HT1080 (cell line): ENCODE measurements at places on chromosomes 3 and 15. TPM values are rescaled to one million over a fixed set of nuclear protein-coding genes. Genes with fewer than 3 reads are reported as not detected.

DNA sequence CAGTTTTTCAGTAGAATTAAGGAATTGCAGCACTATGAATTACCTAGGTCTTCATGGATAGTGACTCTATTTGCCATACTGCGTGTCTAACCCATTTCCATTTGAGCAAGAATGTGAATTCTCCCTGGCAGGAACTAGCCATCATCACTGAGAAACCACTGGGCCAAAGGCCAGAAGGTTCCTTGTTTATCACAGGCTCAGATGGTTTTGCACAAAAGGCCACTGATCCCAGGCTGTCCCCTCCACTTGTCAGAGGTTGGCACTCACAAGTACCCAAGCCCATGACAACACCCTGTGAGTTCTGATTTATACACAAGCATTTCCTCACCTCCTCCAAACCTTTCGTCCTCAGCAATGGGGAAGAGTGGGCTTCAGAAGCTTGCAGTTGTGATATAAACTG, 131.8 kb downstream of the FOXB1 start:
- DNase-seq, result no peak

DNA sequence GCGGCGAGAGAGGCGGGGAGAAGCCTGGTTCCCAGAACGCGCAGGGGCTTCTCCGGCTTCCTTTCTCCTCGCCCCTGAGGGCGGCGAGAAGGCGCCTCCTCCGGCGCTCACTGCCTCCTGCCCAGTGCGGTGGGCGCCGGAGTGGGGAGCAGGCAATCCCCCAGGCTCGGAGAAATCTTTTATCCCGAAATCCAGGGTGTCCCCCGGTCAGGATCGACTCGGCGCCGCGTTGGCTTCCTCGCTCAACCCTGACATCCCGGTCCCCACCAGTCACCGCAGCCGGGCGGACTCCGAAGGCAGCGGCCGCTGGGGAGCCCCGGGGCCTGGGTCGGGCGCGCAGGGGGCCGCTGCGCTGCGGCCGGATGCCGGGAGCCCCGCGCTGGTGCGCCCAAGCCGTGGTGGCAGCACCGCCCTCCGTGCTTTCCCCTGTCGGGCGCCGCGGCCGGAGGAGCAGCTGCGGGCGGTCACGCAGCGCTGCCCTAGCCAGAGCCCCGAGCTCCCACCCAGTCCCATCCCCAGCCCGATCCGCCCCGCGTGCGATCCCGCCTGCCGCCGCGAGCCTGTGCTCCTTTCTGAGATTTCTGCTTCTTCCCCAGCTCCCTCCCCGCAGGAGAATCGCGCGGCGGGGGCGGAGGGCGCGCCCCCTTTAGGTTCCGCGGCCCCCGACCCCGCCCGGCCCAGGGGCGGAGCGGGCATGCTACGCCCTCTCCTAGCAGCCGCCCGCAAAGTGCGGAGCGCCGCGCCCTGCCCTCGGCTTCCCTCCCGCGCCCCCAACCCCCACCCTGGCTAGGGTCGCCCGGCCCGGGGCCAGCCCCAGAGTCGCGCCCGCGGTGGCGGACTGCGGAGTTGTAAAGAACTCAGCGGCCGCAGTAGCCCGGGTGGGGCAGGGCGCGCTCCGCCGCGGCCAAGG, 683 bp upstream of the CACNA2D3 start:
- no peak for DNase-seq

SMARCC1 gene
- 45.3 and 53.2 TPM in 2 replicates for total RNA-seq

DNA sequence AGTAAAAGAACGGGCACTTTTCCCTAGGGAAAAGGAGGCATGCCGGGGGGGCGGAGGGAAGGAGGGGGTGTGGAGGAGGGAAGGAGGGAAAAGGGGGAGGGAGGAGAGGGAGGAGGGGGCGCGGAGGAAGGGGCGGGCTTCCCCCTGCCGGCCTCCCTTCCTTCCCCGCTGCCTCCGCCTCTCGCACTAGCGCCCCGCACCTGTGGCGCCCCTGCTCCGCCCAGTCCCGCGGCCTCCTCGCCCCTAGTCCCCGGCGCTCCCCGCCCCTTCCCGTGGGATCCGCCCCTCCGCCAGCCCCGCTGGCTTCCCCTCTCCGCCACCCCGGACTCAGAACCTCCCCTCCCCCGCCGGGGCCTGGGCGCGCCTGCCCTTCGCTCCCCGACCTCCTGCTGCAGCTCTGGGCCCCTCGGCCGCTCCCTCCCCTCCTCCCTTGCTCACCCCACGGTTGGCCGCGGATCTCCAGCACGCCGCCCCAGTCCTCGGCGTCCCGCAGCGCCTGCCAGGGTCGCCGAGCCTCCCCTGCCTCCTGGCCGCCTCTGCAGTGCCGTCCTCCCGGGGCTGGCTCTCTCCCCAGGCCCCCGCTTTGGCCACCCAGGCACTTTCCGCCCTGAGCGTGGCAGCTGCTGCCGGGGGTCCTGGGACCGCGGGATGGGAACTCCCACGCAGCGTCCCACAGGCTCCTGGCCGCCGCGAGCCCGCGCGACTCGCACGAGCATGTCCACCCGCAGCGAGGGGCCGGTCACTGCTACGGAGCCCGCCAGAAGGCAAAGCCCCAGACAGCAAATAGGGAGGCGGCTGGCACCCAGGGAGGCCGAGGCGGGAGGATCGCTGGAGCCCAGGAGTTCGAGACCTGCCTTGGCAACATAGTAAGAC, 147.4 kb downstream of the TJP1 start:
- DNase-seq, result peak; percentile 40

- DNase-seq, result no peak
These were observed 135.3 kb downstream of the RPL22L1 start for GRCh38 chr3:170734735-170735065.

DNA sequence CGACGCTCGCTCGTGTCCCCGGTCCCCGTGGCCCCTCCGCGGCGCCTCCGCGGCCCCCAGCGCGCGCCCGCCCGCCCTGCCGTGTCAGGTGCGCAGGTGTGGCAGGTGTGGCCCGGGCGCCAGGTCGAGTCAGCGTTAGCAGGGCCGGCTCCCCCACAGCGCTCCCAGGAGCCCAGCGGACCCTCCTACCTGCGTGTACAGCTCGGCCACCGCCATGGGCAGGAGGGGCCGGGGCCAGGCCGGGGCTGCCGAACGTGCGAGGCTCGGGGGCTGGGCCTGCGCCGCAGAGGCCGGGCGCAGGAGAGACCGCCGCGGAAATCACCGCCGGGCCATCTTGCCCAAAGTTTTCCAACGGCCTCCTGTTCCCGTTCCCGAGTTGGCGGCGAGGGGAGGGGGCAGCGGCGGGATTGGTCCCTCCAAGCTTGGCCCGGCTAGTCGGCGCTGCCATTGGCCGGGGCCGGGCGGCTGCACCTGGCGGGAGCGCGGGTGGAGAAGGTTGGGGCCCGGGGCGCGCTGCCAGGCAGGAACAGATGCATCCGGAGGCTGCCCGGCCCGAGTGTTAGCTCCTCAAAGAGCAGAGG, at the start of gene MYO5C:
Gene MYO5C, minus strand, starts transcription at position 384 of the 581 bp plus-strand sequence. Its CDS starts 168 bp downstream, at position 216.
- no peak for DNase-seq

DNA sequence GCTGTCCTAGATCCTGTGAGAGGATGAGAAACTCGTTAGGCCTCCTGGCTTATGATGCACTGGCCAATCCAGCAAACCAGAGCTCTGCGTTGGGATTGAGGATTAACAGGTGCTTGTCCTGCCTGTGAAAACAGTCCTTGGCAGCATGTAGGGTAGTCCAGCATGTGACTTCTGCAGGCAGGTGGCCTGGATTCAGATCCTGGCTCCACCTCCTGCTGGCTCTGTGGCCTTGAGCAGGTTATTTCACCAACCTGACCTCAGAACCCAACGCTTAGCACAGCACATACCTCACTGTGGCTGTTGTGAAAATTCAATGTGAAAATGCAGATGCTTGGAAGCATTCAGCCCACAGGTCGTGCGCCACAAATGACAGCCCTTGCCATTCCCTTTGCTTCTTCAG, 33.6 kb downstream of the PLA2G4D start:
- no peak for DNase-seq

DNA sequence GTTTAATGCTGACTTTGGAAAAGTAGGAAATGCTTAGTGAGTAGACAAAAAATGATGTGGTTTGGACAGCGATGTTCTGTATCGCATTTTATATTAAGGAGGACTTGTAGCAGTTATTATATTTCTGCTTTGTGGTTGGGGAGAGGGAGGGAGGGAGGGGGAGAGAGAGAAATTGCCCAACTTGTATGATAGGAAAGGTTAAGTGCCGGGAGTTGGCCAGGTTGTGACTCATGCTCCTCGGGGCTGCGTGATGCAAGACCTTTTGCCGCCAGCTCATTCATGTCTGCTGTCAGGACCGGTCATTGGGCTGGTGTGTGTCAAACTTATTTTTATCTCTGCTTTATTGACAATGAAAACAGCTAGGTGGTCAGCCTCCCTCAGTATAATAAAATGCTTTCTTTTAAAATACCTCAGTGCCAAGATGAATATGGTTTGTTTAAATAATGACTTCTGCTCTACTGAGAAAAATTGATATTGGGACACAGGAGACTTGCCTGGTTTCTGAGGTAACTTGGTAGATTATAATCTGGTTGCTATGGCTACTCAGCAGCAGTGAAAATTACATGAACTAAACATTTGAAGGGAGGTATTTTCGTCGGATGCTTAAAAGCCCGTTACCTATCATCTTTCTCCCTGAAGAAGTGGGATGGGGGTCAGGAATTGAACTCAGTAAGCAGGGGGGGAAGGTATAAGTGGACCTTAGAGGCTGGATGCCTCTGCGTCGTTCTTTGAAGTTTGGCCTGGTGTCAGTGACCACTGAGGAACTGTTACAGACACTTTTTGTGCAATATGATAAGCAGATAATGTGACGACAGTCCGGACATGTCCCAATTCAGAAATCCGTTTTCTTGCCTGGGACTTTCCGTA, 90.7 kb downstream of the FNDC3B start:
- peak; percentile 100 for DNase-seq

- DNase-seq, result no peak
These were observed 155.4 kb upstream of the GOLGA6L4 start for GRCh38 chr15:84079885-84080777.

KCNAB1 gene
- total RNA-seq, result 1.9 and 2.4 TPM in 2 replicates
